ENCODE measurements at places on chromosomes 11 and 22.

DNA sequence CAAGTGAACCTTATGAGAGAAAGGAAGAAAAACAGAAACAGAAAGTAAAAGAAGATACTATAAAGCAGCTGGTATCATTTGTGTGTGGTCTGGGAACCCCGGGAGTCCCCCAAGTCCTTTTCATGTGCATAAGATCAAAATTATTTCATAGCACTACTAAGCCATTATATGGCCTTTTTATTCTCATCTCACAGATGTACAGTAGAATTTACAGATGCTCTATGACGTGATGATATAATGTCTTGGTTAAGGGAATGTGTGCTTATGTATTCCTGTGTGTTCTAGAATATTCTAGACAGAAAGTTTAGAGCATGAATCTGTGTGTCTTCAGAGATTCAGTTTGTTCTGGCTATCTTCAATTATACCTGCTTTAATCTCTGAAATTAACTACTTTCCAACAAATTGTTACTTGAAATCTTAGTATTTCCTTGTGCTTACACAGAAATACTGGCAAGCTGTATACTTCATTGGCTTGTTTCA is 8.6 kb upstream of the TPP1 start:
- DNase-seq: no peak

DNA sequence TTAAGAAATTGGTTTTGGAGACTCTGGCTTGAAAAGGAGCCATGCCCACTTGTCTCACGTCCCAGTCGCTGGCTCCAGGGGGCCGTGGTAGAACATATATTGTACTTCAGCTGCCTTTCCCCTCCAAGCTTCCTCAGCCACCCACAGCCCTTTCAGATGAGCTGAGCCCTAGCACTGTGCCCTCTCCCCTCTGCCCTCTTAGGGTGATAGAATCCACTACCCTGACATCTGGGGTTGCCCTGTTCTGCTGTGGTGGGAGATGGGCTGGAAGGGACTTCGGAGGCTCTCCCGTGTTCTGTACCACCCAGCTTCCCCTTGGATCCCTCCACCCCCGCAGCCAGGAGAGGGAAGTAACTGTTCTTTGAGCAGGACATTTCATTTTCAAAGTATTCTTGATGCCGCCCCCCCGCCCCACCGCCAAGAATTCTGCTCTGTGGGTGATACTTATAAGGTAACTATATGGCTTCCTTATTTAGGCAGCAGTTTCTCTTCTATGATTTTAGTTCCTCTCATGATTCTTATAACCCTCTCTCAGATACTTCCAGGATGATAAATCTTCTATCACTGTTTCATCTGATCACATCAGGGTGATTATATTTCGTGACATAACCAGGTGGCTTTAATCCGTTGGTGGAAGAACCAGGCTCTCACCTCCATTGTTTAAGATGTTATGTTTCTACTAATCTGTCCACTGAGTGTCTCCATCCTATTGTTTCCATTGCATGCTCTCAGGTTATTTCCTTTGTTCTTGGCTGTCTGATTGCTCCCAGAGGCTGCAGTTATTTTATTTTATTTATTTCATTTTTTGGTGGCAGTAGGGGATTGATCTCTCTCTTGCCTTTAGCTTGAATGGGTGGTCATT is 24.1 kb downstream of the ZBTB16 start:
- no peak for DNase-seq

DNA sequence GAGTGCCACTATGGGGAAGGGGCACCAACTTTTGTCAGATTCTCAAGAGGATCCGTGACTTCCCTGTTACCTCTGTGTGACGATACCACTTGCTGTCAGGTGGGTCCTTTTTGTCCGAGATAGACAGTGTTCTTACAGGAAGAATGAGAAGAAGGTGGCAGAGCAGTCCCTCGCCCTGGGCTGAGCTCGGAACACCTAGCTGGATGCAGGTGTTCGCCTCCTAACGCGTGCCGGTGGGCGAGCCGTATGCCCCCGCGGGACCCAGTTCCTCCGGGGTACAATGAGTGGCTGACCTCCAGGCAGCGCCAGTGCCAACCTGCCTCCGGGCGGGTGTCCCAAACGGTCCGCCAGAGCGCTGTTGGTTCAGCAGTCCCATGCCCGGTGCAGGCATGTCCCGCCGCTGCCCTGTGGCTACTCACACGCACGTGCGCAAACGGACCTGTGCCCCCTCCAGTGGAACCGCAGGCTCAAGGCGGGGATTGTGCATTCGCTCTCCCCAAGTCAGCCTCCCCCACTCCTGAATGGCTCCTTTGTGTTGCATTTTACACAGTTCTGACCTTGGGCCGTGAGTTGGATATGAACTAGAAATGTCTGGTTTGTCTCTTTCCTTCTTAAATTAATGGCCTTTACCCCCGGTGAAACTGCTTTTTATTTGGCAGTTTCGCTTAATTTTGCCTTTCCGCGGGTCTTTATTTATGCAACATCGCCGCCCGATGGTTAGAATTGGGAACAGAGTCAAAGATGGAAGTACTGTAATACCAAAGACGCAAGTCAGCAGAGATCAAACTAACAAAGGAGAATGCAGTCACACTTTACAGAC is 1.1 kb upstream of the ABTB2 start:
- no peak for DNase-seq

DNA sequence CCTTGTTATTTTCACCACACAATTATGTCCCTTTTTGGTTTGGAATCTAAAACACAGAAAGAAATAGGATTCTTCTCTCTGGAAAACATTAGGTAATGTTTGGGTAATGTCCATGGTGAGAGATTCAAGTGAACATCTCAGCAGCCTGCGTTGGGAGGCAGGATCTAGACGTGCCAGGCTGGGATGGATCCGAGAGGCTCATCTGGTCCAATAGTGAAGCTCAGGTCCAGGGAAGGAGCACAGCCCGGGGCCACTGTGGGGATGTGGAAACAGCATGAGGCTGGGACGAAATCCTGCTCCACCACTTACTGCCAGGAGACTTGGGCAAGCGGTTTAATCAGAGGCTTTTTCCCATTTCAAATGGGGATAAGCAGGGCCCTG is 109.9 kb downstream of the CSNK2A3 start:
- no peak for DNase-seq

DNA sequence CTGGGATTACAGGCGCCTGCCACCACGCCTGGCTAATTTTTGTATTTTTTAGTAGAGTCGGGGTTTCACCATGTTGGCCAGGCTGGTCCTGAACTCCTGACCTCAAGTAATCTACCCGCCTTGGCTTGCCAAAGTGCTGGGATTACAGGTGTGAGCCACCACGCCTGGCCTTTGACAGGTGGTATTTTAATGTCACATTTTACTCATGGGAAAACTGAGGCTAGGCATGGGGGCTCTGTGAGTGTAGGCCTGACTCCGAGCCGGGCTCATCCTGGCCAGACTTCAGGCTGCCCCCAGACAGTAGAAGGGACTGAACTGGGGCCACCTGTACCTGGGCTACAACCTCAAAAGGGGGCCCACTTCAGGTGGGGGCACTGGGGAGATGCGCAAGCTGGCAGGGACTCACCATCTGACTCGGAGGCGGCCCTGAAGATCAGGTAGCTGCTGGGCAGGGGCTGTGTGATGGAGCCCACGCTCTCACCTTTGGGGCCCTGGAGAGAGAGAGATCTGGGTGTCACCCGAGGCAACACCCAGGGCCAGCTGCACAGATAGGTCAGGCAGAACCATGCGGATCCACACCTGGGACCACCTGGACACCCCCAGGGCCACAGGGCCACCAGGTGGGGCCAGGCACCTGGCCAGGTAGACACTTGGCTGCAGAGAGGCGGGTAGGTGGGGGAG is 45.8 kb downstream of the OSBPL5 start:
- no peak for DNase-seq

GRCh38 chr22:49515475-49515874 is 312.2 kb downstream of the BRD1 start:
- DNase-seq: no peak

DNA sequence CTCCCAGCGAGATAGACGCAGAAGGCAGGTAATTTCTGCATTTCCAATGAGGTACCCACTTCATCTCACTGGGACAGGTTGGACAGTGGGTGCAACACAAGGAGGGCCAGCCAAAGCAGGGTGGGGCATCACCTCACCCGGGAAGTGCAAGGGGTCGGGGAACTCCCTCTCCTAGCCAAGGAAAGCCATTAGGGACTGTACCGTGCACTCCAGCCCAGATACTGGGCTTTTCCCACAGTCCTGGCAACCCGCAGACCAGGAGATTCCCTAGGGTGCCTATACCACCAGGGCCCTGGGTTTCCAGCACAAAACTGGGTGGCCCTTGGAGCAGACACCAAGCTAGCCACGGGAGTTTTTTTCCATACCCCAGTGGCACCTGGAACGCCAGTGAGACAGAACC is 17.2 kb downstream of the TRPC6 start:
- DNase-seq: no peak

GRCh38 chr11:66070604-66071380 is 720 bp downstream of the PACS1 start:
- no peak for DNase-seq

GRCh38 chr11:68545796-68546195 is 85.2 kb downstream of the PPP6R3 start:
- DNase-seq: no peak

DNA sequence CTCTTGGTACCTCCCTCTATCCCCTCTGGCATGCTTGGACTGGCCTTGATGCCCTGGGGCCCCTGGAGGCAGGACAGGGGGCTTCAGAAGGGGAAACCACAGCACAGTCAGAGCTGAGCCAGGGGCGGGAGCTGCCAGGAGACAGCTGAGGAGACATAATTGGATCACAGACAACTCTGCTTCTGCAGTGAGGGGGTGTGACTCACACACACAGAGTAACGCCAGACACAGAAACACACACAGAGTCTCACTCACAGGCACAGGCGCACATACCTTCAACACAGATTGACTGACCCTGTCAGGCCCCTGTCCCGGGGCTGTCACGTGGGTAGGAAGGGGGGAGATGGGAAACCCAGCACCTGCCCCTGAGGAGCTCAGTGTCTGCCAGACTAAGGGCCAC is 20.6 kb downstream of the STARD10 start:
- no peak for DNase-seq

GRCh38 chr11:88344869-88345268 is 7.3 kb upstream of the CTSC start:
- no peak for DNase-seq

DNA sequence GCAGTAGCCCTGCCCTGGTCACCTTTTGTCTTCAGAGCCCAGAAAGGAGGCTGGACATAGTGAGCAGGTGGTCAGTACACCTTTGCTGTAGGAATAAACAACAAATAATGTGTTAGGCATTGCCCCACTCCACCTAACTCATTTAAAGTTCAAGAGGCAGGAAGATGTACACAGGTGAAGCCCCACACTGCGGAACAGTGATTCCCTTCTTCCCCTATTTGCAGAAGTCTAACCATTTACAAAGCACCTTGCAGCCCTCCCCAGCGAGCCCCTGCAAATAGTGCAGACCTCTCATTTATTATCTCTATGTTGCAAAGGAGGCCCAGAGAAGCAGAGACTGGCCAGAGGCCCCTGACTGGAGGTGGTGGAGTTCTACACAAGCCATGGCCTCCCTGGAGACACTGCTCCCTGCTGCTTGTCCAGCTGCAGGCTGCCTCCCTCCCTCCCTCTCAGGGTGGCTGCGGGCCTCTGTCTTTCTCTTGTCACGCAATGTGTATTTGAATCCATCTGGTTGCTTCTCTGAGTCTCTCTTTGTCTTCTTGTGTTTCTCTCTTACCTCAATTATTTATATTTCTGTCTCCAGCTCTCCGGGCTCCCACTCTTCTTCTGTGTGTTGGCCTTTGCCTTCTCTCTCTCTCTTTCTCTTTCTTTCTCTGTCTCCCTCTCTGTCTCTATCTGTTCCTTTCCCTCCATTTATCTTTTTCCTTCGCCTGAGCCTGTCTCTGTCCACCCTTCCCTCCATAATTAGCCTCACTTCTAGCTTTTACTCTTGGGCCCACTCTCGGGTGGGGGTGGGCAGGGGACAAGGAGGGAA is 59.1 kb upstream of the PRDM11 start:
- no peak for DNase-seq

DNA sequence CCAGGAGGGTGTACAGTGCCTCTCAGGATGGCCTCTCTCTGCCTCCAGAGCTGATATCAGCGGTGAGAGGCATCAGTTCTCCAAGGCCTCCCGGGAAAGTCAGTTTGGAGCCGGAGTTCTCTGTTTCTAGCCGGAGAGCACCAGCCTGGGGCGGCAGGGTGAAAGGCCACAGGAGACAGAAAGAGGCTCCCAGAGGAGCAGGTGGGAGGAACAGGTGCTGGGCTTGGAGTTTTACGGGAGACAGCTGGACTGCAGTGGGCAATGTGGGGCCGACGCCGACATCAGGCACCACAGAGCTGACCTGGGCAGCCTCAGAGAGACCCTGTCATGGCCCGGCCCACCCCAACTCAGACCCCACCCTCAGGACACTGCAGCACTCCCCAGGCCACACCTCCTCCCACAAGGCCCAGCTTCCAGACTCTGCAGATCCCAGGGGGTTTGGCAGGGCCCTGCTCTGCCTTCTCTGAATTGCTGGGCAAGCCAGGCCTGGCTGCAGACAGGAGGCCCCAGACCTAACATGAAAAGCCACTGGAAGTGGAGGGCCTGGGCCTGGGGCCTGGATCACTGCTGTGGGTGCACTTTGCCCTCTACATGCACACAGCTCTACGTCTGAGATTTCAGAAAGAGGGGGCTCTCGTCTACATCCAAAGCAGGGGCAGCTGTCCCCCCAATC is 885.6 kb downstream of the BRD1 start:
- DNase-seq: no peak

GRCh38 chr11:118009864-118010737 is 23.9 kb downstream of the IL10RA start:
- DNase-seq: no peak

DNA sequence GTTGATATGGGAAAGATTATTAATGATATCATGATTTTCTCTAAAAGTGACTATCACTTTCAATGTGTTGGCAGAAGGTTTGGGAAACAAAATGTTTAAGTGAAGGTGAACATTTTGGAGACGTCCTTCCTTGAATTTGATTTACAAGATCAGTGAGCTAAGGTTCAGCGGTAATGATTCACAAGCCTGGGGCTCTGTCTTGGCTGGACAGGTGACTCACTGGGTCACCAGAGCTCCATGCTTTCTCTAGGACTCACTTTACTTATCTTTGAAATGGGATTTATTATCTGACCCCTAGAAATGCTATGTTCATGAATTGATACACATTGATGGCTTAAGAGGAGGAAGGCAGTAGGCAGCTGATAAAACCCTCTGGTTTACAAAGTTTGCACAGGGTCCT is 437.5 kb downstream of the NTM start:
- DNase-seq: no peak

DNA sequence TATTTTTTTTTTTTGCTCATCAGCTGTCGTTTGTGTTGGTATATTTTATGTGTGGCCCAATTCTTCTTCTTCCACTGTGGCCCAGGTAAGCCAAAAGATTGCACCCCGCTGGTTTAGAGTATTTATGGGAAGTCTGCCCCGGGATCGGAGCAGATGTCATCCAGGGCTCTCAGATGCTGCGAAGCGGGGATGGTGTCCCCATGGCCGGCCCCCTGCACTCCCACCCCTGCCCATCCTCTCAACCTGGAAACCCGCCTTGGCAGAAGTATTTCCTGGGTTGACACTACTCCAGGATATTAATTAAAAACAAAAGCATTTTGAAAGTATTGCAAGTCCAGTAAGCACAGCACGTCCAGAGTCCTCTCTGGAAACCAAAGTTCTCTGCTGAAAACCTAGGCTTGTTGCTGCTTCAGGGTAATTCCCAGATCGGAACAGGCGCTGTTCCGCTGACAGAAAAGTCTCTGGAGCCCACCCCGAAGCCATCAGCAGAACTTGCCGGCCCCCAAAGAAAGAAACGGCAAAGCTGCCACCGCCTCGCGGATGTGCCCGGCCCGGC is 833 bp downstream of the SCUBE2 start:
- DNase-seq: no peak

Data from NCI-H1436 treated with DMSO at 0.1 percent for 48 hours (cell line).